ENCODE measurements at places on chromosomes 11 and 22.

GRCh38 chr11:47571895-47572294 is 6.5 kb downstream of the PTPMT1 start:
- DNase-seq = no peak

DNA sequence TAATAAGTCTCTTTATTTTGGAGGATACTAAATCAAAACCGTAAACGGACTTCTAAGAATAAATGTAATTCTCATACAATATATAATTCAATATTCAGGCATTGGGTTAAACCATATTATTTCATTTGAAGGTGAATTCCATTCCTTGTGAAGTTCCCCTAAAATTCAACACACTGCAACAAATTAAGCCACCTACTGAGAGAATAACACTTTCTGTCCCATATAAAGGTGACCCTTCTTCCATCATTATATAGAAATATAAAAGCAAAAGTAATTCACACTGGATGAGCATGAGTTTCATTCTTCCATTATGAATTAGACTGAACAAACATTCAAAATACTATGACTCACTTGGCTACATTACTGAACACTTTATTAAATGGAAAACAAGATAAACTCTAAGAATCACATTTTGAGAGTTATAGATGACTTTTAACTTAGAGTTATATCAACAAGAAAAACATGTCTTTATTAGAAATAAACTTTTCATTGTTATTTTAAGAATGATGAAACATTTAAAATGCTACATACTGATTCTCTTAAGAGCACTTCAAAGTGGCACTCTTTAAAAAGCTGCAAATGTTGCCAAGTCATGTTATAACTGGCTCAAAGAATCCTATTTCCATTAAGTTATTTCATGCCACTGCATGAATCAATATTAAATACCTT is 2.8 kb downstream of the SESN3 start:
- DNase-seq = no peak

- no peak for DNase-seq
Measured at GRCh38 chr22:42693763-42694683, 26.6 kb downstream of the A4GALT start.

DNA sequence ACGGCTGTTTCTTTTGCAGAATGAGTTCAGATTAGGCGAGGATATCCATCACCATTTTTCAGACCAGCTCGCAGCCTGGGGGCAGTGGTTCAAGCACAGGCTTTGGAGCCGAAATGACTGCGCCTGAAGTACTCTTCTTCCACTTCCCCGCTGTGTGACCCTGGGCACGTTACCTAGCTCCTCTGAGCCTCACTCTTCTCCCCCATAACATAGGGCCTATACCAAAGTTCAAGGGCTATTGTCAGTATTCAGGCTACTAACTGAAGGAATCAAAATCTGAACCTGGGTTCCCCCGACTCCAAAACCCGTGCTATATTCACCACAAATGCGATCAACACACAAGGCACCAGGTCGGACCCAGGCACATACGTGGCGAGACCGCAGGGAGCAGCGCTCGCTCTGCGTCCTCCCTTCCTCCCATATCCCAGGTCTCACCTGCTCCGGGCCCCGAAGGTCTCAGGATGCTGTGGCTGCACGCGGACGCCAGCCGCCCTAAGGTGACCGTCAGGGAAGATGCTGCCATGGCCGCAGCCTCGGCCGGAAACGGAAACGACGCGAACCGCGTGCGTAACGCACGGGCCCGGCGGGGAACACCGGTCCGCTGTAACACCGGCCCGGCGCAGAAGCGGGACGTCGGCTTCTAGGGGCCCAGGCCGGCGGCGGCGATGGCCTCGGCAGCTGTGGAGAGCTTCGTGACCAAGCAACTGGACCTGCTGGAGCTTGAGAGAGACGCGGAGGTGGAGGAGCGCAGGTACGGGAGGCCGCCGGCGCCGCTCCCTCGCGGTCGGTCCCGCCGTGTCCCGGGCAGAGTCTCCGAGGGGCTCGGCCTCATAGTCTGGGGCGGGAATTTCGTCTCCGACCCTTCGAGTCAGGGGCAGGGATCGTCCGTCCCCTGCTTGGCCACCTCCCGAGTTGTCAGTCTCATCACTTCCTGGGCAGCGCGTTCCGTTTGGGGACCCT is at the start of the genes IGHMBP2 and MRPL21:
Gene IGHMBP2 (plus strand): TSS at position 604 of the 960 bp plus-strand sequence. CDS start 62 bp downstream, at position 666.
Gene MRPL21 (minus strand): TSS at position 545 of the 960 bp plus-strand sequence. CDS start 22 bp downstream, at position 523.
- peak; percentile 85 for DNase-seq

GRCh38 chr11:109973486-109973885 is 119.7 kb upstream of the ZC3H12C start:
- DNase-seq = no peak

GRCh38 chr11:1404461-1405185 is 14.9 kb downstream of the BRSK2 start:
- DNase-seq = no peak

DNA sequence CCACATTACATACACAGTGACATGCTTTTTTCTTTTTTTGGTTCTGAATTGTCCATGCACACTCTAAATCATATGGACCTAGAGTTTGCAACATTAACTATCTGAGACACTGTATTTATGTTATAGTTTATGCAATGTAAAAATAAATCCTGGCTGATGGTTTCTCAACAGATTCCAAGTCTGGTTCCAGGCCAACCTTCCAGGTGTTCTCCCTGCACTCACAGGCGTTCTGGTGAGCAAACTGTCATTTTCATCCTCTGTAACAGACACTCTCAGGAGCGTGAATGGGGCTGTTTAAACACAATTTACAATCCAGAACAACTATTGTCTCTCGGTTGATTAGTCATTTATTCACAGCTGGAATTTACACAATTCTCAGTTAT is 36.5 kb upstream of the ANKK1 start:
- DNase-seq = no peak

- no peak for DNase-seq
Measured at GRCh38 chr11:121478895-121479697, 26.3 kb upstream of the SORL1-AS1 start.

GRCh38 chr22:50260434-50260800 is 1.1 kb downstream of the MAPK12 start:
- DNase-seq = no peak

DNA sequence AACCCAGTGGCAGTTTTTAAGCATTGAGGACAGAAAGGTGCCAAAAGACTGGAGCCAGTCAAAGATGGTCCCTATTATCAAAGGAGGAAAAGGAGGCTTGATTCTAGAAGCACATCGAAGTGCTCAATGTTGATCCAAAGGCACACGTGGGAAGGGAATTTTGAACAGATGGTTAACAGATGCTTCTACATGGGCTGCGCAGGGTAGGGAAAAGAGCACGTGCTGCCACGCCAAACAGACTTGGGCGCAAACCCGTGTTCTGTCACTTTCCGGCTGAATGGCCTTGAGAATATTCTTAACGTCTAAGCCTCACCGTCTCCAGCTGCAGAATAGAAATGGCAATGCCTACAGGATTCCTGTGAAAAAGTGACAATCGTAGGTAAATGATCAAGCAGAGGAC is 217.9 kb upstream of the MTNR1B start:
- DNase-seq = no peak

DNA sequence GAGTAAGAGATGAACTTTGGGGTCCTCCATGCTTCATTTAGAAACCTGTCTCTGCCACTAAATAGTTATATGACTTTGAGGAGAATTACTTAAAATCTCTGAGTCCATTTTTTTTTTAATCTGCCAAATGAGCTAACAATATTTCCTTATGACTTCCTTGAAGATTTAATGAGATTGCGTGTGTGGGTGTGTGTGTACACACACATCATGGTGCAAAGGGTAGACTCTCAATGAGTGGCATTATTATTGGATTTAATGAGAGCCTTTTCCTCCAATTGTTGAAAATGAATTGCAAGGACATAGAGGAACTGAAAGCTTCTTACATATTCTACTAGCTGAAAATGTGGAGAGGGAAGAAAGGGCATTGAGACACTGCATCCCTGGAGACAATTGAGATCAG is 573.5 kb upstream of the LUZP2 start:
- no peak for DNase-seq

- no peak for DNase-seq
Measured at GRCh38 chr11:122763108-122763507, 75.2 kb upstream of the CRTAM start.

DNA sequence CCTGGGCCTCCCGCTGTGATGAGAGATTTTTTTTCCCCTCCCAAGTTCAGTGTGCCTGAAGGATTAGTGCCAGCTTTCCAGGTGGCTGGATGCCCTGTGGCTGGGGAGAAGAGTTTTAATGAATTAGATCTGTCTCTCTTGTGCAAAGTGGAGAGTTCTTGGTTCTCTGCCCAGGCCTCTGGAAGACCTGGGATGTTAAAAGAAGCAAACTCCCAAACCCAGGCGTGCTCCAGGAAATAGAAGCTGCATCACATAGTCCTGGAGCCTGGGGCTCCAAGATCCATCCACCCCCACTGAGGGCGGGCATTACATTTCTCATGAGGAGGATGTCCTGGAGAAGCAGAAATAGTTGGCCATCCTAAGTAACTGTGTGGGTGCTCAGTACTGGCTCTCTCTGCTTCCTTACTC is 30.6 kb downstream of the SDHAF2 start:
- no peak for DNase-seq

All from CD4-positive, alpha-beta T cell treated with Interleukin-17A for 1 hour (primary cell).